Pancreas (tissue), 10 donors: ENCODE measurements at places on chromosomes 4 and X. TPM values are rescaled to one million over a fixed set of nuclear protein-coding genes. Genes with fewer than 3 reads are reported as not detected.

ODAPH gene
- not detected for total RNA-seq

CXCL11 gene
- 2.2 TPM for total RNA-seq

DNA sequence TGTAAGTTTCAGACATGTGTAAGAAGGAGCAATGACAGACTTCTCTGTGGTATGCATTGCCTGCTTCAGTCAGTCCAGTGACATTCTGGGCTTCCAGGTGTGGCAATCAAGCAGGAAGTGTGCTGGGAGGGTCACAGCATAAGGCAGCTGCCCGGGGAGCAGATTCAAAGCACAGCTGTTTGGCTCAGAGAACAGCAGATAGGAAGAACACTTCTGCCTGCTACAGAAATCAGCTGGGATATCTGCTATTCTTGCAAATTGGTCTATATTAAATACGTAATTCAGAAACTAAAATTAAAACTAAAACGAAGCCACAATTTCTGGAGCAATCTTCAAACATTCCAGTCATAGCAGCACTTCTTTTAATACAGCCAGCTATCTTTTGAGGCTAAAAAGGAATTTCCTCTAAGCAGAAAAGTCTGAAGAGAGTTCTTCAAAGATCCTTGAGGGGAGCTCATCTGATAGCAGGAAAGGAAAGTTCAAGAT lies 47.5 kb upstream of the GALNT7 start:
- H3K4me3 ChIP-seq = no peak overlapping the region
- no peaks in the 10 kb centered on the region for H3K36me3 ChIP-seq
- DNase-seq = no peak
- H3K4me1 ChIP-seq = no peaks in the 10 kb centered on the region

OPRPN gene
- total RNA-seq = not detected

DNA sequence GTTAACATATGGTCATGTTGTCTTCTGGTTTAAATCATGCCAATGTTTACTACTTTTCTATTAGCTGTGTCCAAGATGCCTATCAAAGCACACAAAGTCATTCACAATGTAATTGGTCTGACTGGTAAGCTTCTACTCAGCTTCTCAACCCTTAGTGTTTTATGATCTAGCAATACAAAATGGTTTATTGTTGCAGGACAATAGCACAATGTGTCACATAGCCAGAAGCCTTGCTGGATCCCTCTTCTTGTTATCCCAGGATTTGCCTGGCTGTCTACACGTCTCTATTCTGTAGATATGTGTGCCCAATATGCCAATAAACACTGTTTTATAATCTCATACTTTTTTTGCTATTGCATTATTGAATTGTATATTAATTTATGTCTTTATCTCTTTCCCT lies 1111.0 kb upstream of the AGA start:
- DNase-seq = no peak
- no peak overlapping the region for H3K27ac ChIP-seq
- no peaks in the 10 kb centered on the region for H3K4me1 ChIP-seq
- no peaks in the 10 kb centered on the region for H3K27me3 ChIP-seq
- H3K4me3 ChIP-seq = no peak overlapping the region
